Stimulated activated CD8-positive, alpha-beta memory T cell treated with anti-CD3 and anti-CD28 coated beads, Interleukin-15, amount 100 ng/mL, for 1 hour (primary cell): ENCODE measurements at places on chromosomes 3 and 15.

DNA sequence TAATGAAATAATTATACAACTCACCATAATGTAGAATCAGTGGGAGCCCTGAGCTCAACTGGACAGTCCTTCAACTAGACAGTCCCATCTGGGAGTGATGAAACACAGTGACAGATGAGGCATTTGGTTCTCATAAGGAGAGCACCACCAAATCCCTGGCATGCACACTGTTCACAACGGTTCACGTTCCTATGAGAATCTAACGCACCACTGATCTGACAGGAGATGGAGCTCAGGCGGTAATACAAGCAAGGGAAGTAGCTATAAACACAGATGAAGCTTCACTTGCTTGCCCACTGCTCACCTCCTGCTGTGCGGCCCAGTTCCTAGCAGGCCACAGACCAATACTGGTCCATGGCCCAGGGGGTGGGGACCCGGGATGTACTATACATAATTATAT lies 17.0 kb downstream of the PRKAR2A start:
- DNase-seq, result no peak

- no peak for DNase-seq
Measured at GRCh38 chr3:64490180-64490724, 197.5 kb downstream of the ADAMTS9 start.

DNA sequence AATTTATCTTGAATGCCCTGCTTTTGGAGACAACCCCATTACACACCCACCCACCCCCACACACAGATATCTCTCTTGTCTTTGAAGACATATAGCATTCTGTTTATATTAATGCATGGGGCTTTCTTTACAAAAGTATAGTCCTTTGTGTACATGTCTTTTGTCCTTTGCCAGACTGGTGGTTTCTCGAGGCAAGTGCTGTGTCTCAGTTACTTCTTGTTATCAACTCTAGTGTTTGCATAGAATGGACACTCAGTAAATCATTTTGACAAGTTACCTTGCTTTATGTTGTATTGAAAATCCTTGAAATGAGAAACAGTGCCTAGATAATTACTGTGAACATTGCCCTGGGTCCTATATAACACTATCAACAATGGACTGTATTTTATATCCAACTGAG lies 33.9 kb downstream of the KBTBD8 start:
- no peak for DNase-seq

GRCh38 chr15:68436680-68437079 lies 4.7 kb upstream of the ITGA11 start:
- no peak for DNase-seq

DNA sequence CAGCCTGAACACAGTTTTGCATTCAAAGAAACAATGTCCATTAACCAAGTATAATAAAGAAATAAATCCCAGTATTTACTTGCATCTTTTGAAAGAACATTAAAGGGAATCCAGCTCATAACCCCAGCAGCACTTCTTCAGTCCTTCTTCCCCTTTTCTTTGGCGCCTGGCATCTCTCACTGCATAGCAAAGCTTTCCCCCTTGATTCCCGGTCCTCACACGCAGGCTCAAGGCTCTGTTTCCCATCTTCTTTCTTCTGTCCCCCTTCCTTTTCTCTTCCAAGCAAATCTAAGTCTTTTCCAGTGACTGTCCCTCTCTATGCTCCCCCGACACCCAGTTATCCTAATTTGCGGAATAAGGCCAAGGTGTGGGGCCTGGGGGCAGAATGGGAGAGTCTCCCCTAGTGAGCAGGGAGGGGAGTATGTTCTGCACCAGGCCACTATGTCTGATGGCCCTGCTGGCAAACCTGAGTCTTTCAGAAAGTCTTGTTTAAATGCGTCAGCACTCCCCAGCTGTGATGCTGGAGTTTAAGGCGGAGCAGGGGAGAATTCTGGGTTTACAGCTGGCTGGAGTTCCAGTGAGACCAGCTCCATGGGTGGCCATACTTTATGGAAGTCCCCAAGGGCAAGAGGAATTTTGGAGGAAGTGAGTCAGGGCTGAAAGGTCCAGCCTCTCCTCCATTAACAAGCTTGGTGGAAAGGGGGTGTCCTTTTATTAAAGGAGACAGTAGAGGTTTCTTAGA lies 42.1 kb downstream of the GOLGA6A start:
- no peak for DNase-seq

DNA sequence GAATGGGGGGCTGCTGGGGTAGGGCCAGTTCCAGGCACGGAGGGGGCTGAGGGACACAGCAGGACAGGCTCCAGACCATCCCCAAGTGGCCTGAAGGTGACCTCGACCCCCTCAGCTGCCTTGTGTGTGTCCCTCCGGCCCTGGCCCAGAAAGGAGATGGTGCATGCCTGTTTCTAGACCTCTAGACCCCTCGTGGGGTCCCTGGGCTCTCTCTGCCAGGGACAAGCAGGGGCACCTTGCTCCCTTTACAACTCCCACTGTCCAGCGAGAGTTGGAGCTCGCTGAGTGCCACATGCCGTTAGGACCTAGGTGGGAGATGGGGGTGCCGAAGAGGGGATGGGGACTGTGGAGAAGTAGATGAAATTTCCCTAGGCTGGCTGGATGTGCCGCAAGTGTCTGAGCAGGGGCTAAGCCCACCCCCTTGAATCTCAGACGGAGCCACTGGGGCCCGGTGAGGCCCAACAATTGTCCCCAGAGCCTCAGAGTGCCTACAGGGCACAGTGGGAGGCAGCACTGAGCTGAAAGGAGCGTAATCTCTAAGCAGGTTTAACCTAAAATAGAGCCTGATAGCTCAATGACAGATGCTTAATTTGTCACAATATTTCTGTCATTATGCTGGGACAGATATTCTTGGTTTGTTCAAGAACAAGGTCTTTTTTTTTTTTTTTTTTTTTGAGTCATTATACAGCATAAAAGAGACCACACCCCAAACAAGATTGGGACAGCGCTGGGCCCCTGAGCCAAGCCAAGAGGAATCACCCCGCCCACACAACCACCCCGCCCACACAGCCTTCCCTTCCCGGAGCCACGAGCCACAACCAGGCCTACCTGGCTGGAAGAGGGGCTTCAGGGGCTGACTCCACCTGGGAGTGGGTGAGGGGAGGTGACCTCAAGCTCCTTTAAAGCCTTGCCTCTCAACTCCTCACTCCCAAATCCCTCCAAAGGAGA lies 23.6 kb upstream of the KLF13 start:
- DNase-seq, result no peak

- DNase-seq, result no peak
Measured at GRCh38 chr3:79081335-79081734, 686.5 kb downstream of the ROBO1 start.

DNA sequence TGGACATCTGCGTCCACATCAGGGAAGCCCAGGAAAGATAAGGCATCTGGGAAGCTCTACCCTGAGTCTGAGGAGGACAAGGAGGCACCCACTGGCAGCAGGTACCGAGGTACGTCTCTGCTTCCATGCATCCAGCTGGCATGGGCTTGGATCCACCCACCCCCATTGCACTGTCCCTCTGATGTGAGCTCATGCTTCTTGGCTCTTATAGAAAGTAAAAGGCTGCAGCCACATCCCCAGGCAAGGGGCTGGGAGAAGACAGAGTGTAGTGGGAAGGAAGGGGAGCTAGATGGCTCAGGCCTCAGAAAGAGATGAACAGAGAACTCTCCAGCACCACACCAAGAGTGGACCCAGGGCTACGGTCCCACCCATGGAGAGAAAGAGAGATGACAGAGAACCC lies 18.2 kb downstream of the PTH1R start:
- no peak for DNase-seq

- no peak for DNase-seq
Measured at GRCh38 chr15:29376590-29376989, 107.0 kb upstream of the NSMCE3 start.
